Neural progenitor cell (in vitro differentiated cells): ENCODE measurements at places on chromosomes 3 and 15.

- no peak for DNase-seq
These were observed 12.8 kb upstream of the CSRNP1 start for GRCh38 chr3:39166134-39166710.

- no peak for DNase-seq
These were observed 190.6 kb downstream of the CNTN3 start for GRCh38 chr3:74423867-74424266.

DNA sequence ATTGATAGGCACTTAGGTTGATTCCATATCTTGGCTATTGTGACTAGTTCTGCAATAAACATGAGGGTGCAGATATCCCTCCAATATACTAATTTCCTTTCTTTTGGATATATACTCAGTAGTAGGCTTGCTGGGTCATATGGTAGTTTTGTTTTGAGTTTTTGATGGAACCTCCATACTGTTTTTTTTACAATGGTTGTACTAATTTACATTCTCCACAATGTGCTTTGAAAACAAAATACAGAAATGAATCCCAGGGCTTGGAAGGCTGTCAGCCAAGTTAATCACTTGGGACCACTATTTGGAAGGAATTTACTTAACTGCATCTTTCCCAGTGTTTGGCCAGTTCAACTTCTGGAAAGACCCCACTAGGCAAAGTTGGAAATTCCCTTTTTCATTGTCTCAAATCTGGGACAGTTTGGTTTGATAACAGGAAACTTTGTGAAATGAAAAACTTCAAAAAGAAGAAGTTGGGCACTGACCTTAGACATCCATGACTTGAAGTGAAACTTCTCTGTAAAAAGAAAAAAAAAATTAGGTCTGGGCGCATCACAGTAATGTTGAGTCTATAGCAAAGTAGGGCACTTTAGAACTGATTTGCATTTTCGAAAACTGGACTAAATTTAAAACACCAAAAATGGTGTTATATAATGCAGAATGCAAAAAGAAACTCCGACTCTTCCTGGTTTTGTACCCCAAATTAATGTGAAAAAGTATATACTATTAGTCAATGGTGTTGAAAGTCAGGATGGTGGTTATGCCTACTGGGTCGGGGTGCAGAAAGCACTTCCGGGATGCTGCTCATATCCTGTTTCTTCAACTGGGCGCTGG lies 6.0 kb downstream of the CTSH start:
- no peak for DNase-seq

- DNase-seq = no peak
These were observed 211.7 kb upstream of the GADL1 start for GRCh38 chr3:31106204-31106603.

DNA sequence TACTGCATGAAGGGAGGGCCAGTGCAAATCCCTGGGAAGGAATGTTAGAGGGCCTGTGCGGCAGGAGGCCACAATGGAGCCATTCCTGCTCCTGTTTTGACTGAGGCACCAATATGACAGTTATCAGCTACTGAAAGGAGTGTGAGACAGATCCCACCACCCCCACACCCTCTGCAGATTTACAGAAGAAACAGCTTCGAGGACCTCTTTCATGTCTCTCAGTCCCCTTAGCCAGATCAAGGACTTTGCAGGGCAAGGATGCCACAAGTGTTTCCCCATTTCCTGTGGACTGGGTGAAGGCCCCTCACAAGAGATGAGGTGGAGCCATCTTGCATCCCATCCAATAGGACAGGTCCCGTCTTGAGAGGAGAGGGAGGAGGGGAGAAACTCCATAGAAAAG lies 48.5 kb upstream of the RASGRP1 start:
- no peak for DNase-seq
